ENCODE measurements at places on chromosomes 4 and X. TPM values are rescaled to one million over a fixed set of nuclear protein-coding genes. Genes with fewer than 3 reads are reported as not detected.

Gene HMGB3
- total RNA-seq: 25.3 TPM

Gene PJA1
- total RNA-seq: 13.8 TPM

Gene ZFP92
- 2.5 TPM for total RNA-seq

Gene MAGEA4
- not detected for total RNA-seq
